Stimulated activated CD4-positive, alpha-beta T cell treated with anti-CD3 and anti-CD28 coated beads, Interleukin-12 subunit alpha, Interleukin-12 subunit beta, amount 100 ng/mL, for 24 hours (primary cell): ENCODE measurements at places on chromosomes 1 and 21.

DNA sequence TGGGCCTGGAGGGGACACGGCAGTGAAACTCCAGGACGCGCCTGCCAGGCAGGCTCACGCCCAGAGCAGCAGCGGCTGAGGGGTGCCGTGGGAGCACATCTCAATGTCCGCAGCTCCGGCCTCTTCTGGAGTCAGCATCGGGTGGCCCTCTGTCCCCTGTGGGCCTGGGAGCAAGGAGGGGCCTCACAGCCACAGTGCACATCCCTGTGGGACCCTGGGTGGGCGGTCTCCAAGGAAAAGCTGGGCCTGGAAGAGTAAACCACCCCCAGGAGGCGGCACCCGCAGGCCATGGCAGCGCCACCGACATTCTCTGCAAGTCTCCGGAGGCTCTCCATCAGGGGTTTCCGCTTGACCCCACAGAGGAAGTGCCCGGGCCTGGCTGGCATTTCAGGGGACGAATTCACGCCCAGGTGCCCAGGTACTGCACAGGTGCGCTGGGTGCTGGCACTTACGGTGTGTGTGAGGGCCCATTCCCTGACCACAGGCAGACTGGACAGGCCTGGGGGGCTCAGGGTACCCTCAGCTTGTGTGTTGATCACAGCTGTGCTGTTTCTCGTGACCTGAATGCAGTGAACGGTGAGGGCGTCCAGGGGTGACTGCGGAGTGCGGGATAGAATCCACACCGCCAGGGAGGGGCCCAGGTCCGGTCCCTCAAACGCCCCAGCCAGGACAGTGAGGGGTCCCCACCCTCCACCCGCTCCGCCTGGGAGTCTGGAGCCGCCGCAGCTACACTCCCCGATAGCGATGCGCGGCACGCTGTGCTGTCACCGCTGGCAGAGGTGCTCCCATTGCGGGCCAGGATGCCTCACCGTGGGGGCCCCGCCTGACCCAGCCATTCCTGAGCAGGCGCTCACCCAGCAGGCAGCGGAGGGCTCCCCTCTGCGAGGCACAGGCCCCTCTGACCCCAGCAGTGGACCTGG lies 16.6 kb upstream of the RNF223 start:
- no peak for DNase-seq

DNA sequence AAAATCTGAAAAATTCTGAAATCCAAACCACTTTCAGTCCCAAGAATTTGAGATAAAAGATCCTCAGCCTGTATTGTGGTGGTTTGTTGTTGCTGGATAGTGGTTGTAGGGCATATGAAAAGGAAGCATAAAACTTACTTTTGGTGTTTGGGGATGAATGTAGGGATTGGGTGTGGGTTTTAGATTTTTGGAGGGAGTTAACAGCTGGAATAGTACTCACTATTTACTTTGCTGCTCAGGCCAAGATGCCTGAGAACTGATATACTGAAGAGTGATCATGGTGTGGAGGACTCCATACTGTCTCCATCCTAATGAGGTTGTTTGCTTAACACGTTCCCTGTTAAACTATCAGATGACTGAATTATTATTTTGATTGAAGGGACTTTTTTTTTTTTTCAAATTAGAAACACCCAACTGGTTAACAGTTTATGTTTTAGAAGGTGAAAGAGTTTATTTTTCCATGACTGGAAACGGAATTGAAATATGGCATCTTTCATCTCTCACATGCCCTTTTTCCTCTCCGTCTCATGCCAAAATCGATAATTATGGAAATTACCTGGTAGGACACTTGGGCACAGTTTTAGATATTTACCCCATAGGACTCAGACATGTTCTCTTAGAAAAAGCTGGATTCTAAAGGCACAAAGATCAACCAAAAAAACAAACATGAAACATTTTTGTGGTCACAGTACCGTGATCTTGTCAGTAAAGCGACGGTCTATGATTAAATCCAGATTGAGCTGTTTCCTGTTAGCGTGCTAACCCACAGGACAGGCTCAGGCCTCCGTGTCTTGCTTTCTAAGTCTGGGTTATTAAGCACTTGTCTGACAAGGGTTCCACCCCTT lies 37.3 kb downstream of the RGL1 start:
- DNase-seq = peak; percentile 1

DNA sequence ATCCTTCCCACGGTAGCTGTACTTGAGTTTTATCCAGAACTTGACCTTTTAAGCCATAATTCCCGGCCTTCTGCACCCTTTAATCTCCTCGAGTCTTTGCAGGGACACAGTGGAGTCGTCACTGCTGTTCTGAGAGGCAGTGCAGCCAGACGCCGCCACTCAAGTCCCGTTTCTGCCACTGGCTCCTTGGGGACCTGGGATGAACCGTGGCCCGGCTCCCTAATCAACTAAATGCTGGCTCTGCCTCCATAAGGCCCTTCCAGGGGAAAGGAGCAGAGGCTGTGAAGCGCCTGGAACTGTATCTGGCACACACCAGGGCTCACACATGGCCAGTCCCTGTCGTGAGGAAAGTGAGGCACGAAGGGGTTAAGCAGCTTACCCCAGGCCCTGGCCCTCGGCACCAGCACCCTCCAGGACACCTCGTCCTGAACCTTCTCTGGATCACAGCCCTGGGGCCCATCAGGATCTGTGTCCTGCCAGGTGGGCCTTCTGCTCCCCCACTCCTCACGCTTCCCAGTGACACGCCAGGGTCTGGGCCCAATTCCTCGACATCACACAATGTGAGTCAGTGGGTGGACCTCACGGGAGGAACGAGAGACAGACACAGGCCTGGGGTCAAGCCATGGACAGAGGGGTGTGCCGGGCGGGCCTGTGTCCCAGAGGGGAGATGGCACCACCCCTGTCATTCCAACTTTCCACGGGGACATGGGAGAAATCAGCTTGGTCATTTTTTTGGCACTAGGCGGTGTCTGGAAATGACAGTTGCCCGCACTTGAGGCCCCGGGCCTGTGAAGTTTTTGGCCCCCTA lies 23.5 kb upstream of the C1orf174 start:
- DNase-seq = no peak

DNA sequence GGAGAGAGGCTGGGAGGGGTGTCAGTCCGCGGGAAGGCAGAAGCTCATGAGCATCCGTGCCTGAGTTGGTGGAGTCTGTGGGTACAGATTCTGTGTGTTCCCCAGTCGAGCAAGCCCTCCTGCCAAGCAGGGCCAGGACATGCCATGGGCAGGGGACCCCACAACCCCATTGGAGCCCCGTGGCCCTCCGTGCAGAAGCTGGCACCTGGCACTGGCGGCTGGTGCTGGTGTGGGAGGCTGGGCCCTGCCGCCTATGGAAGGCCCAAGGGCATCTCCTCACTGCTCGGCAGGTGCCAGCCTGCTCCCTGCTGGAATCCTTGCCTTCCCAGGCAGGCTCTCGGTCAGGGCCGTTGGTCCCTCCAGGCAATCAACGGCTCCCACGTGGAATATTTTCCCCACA lies 73.7 kb downstream of the UBE2T start:
- DNase-seq = no peak

DNA sequence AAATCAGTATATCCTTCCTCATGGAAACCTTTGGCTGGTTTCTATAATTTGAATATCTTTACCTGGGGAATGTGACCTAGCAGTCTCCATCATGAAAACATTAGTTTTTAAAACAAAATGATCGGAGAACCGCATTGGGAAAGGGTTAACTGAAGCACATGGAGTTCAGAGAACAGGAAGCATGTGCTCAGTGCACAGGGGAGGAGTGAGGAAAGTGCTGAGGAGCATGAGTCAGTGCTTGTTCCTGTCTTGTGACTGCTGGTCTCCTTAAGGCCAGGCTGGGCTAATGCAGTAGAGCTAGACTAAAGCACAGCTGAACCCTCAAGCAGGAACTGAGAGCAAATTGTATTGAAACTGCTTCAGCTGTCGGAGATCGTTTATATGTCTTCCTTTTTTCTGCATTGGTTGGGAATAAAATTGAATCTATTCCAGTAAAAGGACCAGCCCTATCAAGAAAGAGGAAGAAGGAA lies 5.8 kb downstream of the IFI16 start:
- peak; percentile 54 for DNase-seq

GRCh38 chr1:87044424-87044823 lies 130.0 kb downstream of the HS2ST1 start:
- DNase-seq = no peak

DNA sequence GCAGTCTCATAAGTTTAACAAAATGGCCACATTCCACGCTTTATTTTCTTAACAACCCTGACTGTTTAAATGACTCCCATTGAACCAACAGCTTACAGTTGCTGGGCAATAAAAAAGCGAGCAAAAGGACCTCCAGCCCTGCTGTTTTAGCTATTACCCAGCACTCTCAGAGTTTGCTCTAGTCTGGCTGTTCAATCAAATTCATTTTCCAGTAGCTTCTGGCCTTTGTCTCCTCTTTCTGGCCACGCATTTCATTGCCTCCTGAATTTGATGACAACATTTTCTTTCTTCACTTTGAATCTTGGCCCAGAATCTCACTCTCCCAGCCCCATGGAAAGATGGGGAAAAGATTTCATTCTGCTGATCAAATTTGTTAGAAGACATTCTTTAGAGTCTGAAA lies 44.1 kb upstream of the DOCK7 start:
- no peak for DNase-seq

DNA sequence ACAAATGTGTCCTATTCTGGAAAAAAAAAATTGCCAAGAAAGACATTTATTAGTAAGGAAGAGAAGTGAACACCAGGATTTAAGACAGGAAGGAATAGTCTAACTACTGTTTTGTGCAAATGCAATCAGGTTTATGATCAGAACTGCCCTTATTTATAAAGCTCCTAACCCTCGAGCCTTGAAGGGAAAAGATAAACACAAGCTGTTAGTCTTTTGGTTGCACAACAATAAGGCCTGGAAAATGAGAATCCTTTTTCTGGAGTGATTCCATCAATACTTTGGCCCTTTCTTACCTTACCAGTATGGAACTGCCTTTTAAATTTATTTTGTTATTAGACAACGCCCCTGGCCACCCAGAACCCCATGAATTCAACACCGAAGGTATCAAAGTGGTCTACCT lies 52.9 kb downstream of the SNRPE start:
- no peak for DNase-seq

- no peak for DNase-seq
These were observed 40.3 kb downstream of the XPR1 start for GRCh38 chr1:180672105-180672504.

DNA sequence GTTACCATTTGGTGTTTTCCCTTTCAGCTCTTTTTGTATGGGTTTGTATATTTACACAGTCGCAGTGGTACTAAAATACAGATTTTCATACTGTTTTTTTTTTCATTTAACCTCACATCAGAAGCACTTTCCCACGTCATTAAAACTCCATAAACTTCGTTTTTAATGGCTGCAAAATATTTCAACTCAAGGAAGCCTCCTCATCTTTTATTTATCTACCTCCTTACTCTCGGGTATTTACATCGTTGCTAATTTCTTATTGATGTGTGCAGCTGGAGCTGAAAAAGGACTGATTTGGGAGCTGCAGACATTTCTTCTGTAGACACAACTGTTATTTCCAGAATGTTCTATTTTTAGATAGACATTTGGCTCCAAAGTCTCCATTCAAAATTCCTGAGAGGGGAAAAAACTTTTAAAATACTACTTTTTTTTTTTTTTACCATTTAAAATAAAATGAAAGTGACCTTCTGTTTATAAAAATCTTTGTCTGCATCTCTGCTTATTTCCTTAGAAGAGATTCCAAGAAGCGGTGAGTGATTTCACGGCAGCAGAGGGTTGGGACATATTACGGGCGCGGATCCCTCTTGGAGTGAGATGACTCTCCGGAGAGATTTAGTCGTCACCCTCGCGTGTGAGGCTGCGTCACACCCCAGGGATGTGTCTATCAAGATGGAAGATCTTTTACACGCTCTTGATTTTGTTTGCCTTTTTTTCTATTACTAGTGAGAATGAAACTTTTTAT lies 10.1 kb downstream of the RUNX3 start:
- no peak for DNase-seq

GRCh38 chr21:40846103-40846502 lies 855 bp downstream of the DSCAM start:
- no peak for DNase-seq

DNA sequence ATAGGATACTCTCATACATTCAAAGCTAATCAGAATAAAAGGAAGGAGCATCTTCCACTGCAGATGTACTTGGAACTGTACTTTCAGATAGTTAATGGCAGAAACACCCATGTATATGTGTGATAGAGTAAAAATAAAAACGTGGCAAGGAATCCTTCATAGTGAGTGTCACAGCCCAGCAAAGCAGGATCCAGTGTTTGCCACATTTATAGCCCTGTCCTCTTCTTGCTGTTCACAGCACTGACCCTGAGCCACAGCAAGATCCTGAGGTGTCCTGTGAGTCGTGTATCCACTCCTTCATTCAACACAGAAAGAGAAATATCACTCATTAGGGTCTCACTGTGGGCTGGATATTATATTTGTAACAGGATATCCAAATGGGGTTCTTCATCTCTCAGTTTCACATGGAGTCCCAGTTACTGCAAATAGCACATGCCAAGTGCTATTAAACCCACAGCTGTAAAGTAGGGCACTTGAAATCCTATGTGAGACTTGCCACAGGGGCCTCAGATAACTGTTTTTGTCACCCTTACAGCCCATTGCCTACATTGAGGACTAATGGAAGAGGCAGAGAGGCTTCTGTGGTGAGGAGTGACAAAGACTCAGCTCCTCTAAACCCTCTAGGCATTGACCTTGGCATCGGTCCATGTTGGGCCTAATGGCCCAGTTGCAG lies 41.3 kb downstream of the CYP2J2 start:
- no peak for DNase-seq

- no peak for DNase-seq
These were observed 26.8 kb upstream of the RASAL2 start for GRCh38 chr1:178066908-178067614.

DNA sequence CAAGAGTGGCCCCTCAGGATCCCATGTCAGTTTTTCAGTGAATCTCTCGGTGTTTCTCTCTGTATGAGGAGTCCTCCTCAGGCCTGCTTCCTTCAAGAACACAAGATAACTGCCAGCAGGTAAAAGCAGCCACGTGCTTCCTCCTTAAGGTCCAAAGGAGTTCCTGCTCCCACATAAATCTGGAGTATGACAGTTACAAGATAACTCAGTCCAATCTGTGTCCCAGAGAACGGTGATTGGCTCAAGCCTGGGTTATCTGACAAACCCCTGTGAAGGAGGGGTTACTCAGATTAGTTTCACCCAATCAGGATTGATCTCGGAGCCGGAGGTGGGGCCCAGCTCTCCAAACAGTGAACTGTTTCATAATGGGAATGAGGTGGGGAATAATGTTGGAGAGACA lies 5.8 kb upstream of the ANKRD13C start:
- no peak for DNase-seq

DNA sequence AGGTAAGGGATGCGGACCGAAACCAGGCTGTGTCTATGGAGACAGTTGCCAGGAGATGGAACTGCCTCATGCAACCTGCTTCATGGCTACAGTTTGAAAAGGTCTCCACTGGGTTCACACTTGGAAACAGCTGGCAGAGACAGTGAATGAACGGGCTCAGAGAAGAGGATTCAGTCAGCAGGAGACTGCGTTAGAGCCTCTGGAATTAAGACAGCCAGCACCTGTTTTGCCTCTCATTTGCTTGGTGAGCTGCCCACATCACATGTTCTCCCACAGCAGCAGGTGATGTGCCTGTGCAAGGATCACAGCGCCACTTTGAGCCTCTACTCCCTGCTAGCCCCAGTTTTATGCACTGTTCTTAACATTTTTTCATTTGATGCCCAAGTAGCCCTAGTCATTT lies 321.0 kb downstream of the PLPP3 start:
- DNase-seq = no peak
